ENCODE measurements at places on chromosomes 11 and 22.
A peak's percentile ranks its signal among the peaks of the same experiment; 100 is the strongest.

- DNase-seq, result no peak
These were observed 271.1 kb downstream of the BUD13 start for GRCh38 chr11:116501728-116502127.

DNA sequence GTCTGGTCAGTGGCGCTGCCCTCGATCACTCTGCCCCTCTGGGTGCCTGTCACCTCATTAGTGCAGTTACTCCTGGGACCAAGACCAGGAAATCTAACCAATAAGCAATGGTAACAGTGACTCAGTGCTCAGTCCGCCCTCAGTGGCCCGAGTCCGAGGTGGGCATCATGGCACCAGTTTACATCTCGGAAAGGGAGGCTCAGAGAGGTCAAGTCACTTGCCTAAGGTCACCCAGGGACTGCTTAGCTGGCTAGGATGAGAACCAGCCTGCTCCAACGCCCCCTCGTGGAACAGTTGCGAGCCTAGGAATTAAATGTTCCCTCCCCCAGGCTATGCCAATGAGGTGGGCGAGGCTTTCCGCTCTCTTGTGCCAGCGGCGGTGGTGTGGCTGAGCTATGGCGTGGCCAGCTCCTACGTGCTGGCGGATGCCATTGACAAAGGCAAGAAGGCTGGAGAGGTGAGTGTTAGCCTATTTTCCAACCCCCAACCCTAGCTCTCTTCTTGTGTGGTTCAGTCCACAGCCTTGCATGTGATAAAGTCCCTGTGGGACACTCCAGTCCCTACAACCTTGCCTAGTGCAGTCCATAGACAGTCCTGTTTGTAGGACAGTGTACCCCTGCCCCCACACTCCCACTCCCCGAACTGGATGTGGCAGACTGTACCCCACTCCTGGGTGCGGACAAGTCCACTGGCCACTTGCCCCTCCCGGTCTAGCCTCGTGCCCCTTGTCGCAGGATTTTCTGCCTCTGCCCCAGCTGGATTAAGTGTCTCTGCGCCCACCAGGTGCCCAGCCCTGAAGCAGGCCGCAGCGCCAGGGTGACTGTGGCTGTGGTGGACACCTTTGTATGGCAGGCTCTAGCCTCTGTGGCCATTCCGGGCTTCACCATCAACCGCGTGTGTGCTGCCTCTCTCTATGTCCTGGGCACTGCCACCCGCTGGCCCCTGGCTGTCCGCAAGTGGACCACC is 1.1 kb downstream of the MTFP1 start:
- peak; percentile 87 for DNase-seq

DNA sequence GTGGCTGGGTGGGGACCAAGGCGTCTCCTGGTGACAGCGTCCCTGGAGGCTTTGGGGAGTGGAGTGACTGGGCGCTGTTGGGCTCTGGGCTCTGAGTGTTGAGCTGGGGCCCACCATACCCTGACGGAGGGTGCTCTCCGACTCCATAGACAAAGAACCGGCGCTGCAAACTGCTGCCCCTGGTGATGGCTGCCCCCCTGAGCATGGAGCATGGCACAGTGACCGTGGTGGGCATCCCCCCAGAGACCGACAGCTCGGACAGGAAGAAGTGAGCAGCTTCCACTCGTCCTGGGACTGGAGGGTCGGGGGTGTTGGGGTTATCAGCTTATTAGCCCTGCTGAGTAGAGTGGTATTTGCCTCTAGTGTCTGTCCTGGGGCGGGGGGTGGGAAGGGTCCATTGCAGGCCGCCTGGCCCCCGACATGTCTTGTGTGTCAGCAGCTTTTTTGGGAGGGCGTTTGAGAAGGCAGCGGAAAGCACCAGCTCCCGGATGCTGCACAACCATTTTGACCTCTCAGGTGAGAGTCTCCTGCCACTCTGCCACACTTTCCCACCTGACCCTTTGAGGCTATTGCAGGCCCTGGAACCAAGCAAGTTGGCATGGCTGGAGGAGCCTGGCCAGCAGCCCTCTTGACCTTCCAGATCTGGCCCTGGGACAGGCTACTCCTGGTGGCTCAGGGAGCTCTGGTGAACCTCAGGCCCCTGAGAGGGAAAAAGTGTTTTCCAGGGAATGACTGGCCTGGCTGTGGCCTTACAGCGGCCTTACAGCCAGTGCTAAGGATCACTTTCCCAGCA is 7.6 kb downstream of the CLDN5 start:
- DNase-seq, result no peak

DNA sequence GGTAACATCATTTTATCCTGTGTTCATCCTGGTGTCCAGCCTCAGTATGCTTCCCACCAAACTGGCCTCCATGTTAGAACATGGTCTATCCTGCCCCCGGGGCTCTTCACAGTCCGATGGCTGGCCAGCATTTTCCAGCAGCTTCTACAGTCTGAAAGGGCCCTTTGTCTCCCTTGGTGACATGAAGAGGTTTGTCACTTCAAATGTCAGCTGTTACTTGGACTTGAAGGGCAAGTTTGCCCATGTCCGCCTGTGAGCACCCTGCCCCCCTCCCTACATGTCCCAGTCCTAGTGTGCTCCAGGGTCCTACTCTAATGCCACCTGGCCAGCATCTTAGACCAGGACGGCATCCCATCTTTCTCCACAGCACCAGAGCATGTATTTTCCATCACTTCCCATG is 24.7 kb downstream of the PATZ1 start:
- DNase-seq, result no peak

DNA sequence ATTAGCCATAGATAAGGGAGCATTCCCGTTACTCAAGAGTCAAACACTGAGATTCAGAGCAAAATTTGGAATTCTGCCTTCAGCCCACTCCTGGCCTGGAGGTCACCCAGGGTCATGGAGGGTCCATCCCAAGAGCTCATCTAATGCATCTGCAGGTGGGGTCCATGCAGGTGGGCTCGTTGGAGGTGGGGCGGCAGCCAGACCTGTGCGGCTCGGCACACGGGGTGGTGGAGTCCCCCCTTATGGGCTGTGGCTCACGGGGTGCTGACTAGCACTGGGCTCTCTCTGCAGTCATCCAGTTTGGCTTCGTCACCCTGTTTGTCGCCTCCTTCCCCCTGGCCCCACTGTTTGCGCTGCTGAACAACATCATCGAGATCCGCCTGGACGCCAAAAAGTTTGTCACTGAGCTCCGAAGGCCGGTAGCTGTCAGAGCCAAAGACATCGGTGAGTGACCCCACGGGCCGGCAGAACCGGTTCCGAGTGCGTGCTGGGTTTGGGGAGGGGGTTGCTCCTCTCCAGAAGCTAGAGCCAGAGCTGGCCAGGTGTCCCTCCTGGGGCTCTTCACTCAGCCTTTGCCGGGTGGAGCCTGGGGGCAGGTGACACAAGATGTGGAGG is 32.4 kb upstream of the FADD start:
- DNase-seq, result no peak

- no peak for DNase-seq
These were observed 47.8 kb upstream of the CLDN5 start for GRCh38 chr22:19571995-19572394.

GRCh38 chr11:70915158-70915985 is 337.0 kb downstream of the SHANK2 start:
- DNase-seq, result no peak

DNA sequence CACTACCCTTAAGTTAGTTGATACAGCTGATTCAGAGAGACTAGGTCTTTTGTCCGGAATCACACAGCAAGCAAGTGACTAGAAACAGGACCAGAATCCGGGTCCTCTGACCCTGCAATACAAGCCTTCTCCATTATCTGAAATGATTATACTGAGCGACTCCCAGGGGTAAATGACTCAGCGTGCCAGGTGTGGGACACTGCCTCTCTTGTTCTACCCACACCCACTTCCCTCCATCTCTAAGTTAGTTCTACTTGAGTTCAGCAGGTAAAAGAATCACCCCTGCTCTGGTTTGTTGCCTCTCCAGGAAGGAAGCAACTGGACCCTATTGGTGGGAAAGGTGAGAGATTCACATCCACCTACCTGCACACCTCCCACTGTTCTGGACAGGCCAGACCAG is 156.9 kb downstream of the DBX1 start:
- no peak for DNase-seq

DNA sequence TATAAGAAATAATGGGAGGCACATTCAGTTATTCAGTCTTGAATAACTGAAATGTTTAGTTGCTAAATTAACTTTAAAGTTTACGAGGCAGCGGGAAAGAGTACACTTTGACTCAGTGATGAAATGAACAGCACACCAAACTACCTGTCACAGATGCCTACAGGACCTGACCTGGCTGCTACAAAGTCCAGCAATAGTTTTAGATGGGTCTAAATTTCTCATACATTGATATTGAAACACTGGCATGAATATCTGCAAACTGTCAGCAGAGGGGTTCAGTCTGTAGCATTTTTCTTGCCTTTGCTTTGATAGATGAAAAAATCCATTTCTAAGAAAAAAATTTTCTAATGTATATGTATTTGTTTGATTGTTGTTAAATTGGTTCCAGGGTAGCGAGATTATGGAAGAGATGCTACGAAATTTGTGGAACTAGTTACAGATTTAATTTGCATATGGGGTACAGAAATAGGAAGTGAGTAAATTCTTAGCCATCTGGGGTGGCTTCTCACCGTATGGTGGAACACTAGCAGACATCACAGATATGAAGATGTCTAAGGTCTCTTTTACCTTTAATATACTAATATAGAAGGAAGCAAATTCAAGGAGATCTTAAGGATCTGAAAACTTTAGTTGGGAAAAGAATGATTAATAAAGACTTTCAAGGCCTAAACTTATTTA is 20.8 kb upstream of the GAB2 start:
- DNase-seq, result no peak

DNA sequence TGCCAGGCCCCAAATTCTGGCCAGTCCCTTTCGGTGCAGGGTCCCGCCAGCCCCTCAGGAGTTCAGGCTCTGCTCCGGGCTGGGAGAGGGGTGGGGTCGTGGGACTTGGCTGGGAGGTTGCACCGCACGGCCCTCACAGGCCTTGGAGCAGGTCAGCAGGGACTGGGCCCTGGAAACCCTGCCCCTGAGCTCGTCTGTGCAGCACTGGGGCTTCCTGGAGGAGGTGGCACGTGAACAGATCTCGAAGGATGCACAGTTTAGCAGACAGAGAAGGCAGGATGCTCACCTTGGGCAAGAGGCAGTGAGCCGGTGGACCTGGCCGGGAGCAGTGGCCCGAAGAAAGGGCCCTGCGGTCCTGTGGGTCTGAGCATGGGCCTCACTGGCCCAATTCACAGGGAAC is 70.0 kb downstream of the WNT7B start:
- DNase-seq, result no peak

- DNase-seq, result no peak
These were observed 22.5 kb downstream of the LRP4 start for GRCh38 chr11:46895821-46896220.

- DNase-seq, result no peak
These were observed 19.4 kb downstream of the MED15 start for GRCh38 chr22:20526628-20527355.
